ENCODE measurements at places on chromosomes 1 and 21. TPM values are rescaled to one million over a fixed set of nuclear protein-coding genes. Genes with fewer than 3 reads are reported as not detected.

Gene IFI44
- 62.2 TPM for total RNA-seq

Gene PWP2
- not detected for total RNA-seq

Gene CDCA8
- 2.4 TPM for total RNA-seq

Gene ZNF648
- not detected for total RNA-seq

DNA sequence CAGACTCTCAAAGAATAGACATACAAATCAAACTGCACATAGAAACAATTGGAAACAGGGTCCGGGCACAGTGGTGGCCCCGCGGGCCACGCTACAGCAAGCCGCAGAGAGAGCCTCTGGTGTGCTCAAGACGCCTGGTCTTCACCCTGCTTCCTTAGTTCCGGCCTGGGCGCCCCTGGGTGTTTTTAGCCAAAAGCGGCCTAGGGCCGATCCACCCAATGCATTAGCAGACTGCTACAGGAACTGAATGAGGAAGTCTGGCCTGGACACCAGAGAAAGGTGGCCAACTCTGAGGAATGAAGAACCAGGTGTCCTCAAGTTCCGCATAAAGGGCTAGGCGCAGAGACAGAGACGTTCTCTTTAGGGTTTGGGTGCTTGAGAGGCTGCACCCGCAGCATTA lies 1.7 kb downstream of the PRRX1 start:
- no peak overlapping the region for H3K4me3 ChIP-seq
- peaks cover 50% of the 10 kb centered on the region for H3K4me1 ChIP-seq
- DNase-seq, result no peak

GRCh38 chr1:50490640-50491039 lies 67.4 kb upstream of the DMRTA2 start:
- DNase-seq, result no peak
- no peak overlapping the region for H3K4me3 ChIP-seq
- H3K27me3 ChIP-seq, result no peaks in the 10 kb centered on the region
- H3K4me1 ChIP-seq, result no peaks in the 10 kb centered on the region

DNA sequence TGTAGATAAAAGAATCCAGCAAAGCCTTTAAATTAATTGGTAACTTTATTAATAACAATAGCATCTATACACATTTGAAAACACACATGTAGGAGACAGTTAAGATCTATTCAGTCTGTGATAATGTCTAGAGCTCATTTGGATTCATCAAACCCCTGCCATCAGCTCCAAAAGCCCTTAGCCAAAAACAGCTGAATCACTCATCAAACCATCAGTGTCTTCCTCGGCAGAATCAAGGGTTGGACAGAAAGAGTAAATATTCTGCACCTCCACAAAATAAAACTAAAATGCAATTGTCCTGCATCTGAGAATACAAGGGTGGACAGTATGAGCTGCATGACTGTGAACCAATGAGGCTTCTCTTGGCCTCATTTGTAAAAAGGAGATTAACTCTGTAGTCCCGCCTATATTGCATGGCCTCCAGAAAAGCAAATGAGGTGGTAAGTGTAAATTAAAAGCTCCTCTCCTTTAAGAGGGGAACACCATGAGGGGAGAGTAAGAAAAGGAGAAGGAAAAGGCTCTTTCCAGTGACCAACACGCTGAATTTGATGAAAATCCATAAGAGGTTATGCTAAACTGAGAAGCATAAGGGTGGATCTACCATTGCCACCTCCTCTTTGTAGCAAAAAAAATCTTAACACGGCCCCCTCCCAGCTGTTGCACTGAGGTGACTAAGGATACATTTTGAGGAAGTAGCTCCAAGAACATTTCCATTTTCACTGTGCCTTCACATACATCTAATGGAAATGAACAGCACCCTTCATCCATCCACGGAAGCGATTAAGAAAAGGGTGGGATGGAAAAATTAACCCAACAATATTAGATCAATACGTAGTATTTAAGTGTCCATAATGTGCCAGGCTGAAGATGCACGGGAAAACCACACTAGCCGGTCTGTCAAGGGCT lies 14.7 kb upstream of the BOLA1 start:
- peak overlapping the region; percentile 100 for H3K27ac ChIP-seq
- peak overlapping the region; percentile 74 for H3K4me3 ChIP-seq
- no peaks in the 10 kb centered on the region for H3K27me3 ChIP-seq
- H3K4me1 ChIP-seq, result peaks cover 18% of the 10 kb centered on the region
- DNase-seq, result peak; percentile 72

DNA sequence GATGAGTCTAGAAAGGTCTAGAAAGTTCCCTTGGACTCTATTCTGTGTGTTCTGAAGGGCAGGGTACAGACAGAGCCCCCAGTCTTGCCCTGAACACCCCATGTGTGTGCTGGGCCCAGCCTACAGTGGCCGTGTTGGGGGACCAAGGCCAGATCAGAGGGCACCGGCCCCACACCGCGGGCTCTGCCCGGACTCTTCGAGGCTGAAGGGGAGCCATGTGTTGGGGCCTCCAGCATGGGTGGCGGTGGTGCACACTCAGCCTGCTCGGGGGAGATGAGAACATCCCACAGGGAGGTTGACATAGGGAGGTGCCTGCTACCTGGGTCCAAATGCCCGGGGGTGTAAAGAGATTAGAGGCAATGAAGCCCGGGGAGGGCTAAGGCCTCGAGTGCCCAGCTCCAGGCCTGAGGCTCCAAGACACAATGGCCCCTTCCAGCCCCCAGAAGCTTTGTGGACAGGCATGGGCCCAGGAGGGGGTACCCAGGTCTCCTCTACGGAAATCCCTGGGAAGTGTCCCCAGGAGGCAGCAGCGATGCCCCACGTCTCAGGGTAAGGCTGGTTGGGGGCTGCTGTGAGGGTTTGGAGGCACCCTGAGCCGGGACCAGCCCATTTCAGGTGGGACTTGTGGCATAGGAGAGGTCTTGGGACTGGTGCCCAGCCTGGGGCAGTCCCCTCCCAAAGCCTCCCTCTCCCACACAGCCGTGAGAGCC lies 12.1 kb downstream of the ARHGEF16 start:
- H3K4me3 ChIP-seq, result no peak overlapping the region
- H3K27me3 ChIP-seq, result no peaks in the 10 kb centered on the region
- H3K36me3 ChIP-seq, result no peaks in the 10 kb centered on the region
- no peak overlapping the region for H3K27ac ChIP-seq
- DNase-seq, result no peak

- no peak for DNase-seq
- peaks cover 11% of the 10 kb centered on the region for H3K4me1 ChIP-seq
- no peak overlapping the region for H3K27ac ChIP-seq
- H3K4me3 ChIP-seq, result no peak overlapping the region
- H3K36me3 ChIP-seq, result peaks cover 12% of the 10 kb centered on the region
- no peaks in the 10 kb centered on the region for H3K27me3 ChIP-seq
Observed at GRCh38 chr1:1832166-1832565, 53.9 kb upstream of the NADK start.

GRCh38 chr1:16006552-16007485 lies 2.8 kb downstream of the SRARP start:
- no peak overlapping the region for H3K27ac ChIP-seq
- no peaks in the 10 kb centered on the region for H3K27me3 ChIP-seq
- no peak overlapping the region for H3K4me3 ChIP-seq
- no peak for DNase-seq

DNA sequence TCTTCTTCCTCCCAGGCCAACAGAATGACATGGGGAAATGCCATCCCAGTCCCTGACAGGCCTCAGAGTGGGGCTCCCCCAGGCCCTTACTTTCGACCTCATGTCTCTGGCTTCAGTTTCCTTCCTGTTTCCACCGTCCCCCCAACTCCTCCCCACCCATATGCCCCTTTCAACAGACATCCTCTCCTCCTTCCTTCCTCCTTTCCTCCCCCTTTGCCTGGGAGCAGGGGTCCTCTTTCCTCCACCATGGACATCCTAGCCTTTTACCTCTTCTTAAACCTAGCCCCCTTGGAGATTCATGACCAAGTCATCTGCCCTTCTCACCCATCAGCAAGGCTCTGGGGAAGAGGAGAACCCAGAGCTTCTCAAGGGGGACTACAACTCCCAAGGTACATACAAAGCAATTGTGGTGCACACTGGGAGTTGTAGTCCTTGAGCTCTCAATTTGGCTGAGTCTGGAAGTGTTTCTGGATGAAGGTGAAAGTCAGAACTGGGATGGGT lies 4.0 kb downstream of the ZBTB7B start:
- peaks cover 80% of the 10 kb centered on the region for H3K4me1 ChIP-seq
- peak overlapping the region; percentile 99 for H3K27ac ChIP-seq
- H3K27me3 ChIP-seq, result no peaks in the 10 kb centered on the region
- peaks cover 7% of the 10 kb centered on the region for H3K36me3 ChIP-seq

DNA sequence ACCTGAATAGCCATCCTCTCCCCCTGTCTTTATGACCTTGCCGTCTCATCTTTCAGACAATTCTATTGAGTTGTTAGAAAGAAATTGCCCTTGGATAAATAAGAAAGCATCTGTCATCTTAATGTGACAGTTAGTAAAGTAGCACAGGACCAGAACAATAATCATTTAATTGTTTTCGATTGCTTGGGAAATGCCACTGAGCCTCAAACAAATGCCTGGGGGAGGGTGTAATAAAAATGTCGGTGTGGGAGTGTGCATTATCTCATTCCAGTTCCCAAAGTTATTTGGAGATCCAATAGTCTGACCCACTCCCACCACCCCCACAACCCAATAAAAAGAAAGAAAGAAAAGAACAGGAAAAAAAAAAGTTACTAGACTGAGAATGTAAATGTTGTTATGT lies 509.3 kb upstream of the LRRC7 start:
- H3K4me1 ChIP-seq, result no peaks in the 10 kb centered on the region
- no peak overlapping the region for H3K4me3 ChIP-seq
- H3K27ac ChIP-seq, result no peak overlapping the region
- no peaks in the 10 kb centered on the region for H3K27me3 ChIP-seq
- DNase-seq, result no peak

- H3K4me1 ChIP-seq, result peaks cover 10% of the 10 kb centered on the region
- H3K27me3 ChIP-seq, result peaks cover 14% of the 10 kb centered on the region
- no peaks in the 10 kb centered on the region for H3K36me3 ChIP-seq
- H3K4me3 ChIP-seq, result no peak overlapping the region
Observed at GRCh38 chr1:30375156-30375555, 348.2 kb downstream of the MATN1 start.

DNA sequence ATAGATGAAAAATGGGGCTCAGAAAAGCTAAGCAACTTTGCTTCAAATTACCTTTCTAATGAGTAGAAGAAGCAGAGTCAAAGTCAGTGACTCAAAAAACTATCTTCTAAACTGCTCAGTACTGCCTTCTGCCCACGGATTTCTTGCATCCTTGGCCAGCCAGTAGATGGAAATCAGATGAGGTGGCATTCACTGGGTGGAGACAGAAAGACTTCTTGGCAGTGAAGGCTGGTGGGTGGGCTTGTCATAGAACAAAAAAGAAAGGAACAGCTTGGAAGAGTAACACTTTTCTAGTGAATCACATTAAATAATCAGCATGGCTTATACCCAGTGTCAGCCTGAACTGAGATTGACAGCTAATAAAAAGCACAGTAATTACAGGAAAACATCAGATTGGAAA lies 170.7 kb downstream of the ST6GALNAC5 start:
- DNase-seq, result no peak
- H3K27me3 ChIP-seq, result no peaks in the 10 kb centered on the region
- H3K4me3 ChIP-seq, result no peak overlapping the region

- H3K27ac ChIP-seq, result no peak overlapping the region
- peaks cover 51% of the 10 kb centered on the region for H3K36me3 ChIP-seq
- no peaks in the 10 kb centered on the region for H3K27me3 ChIP-seq
- peaks cover 4% of the 10 kb centered on the region for H3K4me1 ChIP-seq
- DNase-seq, result no peak
Observed at GRCh38 chr1:109197158-109198042, 16.3 kb upstream of the SARS1 start.

- DNase-seq, result no peak
- no peaks in the 10 kb centered on the region for H3K27me3 ChIP-seq
- no peaks in the 10 kb centered on the region for H3K36me3 ChIP-seq
- H3K4me1 ChIP-seq, result peaks cover 11% of the 10 kb centered on the region
- peak overlapping the region; percentile 34 for H3K27ac ChIP-seq
Observed at GRCh38 chr1:179310721-179311120, 17.1 kb downstream of the SOAT1 start.

- peaks cover 70% of the 10 kb centered on the region for H3K36me3 ChIP-seq
- H3K27me3 ChIP-seq, result no peaks in the 10 kb centered on the region
- no peak for DNase-seq
- no peak overlapping the region for H3K4me3 ChIP-seq
Observed at GRCh38 chr1:1561801-1562470, 12.7 kb downstream of the SSU72 start.

- H3K4me3 ChIP-seq, result peak overlapping the region; percentile 78
- no peak overlapping the region for H3K27ac ChIP-seq
- peaks cover 20% of the 10 kb centered on the region for H3K4me1 ChIP-seq
- H3K27me3 ChIP-seq, result peaks cover 11% of the 10 kb centered on the region
Observed at GRCh38 chr1:65255656-65256050, 53.7 kb upstream of the DNAJC6 start.

DNA sequence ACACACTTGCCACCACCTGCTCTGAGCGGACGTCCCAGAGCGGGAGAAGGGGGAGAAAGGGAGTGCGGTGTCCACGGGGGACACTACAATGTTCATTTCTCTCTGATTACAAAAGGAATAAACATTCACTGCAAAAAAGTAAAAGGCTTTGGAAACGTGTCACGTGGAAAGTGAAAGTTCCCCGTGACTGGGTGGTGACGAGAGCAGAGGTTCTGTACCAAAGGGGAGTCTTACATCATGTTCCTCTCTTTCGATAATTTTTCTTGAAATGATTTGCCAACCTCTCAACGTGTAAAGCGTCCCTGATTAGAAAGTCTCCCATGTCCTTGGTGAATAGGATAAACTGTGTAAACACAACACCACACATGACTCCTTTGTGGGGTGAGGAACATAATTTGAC lies 22.0 kb upstream of the PRDM15 start:
- H3K27ac ChIP-seq, result peak overlapping the region; percentile 22
- H3K4me3 ChIP-seq, result no peak overlapping the region
- H3K27me3 ChIP-seq, result no peaks in the 10 kb centered on the region
- no peaks in the 10 kb centered on the region for H3K4me1 ChIP-seq
- H3K36me3 ChIP-seq, result peaks cover 13% of the 10 kb centered on the region

GRCh38 chr1:35883635-35884101 lies 659 bp downstream of the AGO1 start:
- peak; percentile 83 for DNase-seq
- H3K36me3 ChIP-seq, result peaks cover 10% of the 10 kb centered on the region
- H3K27ac ChIP-seq, result peak overlapping the region; percentile 88

- H3K4me3 ChIP-seq, result no peak overlapping the region
- DNase-seq, result peak; percentile 53
- H3K27ac ChIP-seq, result no peak overlapping the region
- peaks cover 14% of the 10 kb centered on the region for H3K27me3 ChIP-seq
Observed at GRCh38 chr1:116674011-116674531, 6.5 kb upstream of the IGSF3 start.

DNA sequence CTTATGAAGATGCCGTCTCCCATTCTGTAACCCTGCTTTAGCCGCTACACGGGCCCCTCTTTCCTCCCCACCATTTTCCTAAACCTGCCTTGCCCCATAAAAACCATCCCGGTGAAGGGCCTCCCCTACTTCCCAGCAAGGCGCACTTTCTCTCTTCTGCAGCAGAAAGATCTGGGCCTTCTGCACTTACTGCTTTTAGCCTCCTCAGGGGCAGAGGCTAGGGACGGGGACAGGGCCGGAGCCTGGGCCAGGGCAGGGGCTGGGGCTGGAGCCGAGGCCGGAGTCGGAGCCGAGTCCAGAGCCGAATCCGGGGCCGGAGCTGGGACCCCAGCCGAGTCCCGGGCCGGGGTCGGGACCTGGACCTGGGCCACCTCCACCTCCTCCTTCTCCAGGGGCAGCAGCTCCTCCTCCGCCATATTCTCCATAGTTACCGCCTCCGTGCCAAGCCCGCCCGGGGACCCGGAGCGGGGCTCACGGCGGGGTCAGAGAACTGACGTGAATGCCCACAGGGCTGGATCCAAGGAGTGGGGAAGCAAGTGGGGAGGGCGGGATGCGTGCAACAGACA lies 382 bp downstream of the TRMT1L start:
- peak overlapping the region; percentile 98 for H3K27ac ChIP-seq
- no peak for DNase-seq
- H3K4me1 ChIP-seq, result peaks cover 46% of the 10 kb centered on the region
- peaks cover 7% of the 10 kb centered on the region for H3K36me3 ChIP-seq
- peak overlapping the region; percentile 74 for H3K4me3 ChIP-seq

GRCh38 chr1:32380057-32380456 lies 14.2 kb downstream of the BSDC1 start:
- no peak overlapping the region for H3K4me3 ChIP-seq
- H3K27me3 ChIP-seq, result no peaks in the 10 kb centered on the region
- DNase-seq, result no peak

Measured in stomach (tissue), 19 donors.